ENCODE measurements at places on chromosomes 12 and 14.

- no peak for DNase-seq
These were observed 28.3 kb downstream of the CHGA start for GRCh38 chr14:92951261-92951660.

DNA sequence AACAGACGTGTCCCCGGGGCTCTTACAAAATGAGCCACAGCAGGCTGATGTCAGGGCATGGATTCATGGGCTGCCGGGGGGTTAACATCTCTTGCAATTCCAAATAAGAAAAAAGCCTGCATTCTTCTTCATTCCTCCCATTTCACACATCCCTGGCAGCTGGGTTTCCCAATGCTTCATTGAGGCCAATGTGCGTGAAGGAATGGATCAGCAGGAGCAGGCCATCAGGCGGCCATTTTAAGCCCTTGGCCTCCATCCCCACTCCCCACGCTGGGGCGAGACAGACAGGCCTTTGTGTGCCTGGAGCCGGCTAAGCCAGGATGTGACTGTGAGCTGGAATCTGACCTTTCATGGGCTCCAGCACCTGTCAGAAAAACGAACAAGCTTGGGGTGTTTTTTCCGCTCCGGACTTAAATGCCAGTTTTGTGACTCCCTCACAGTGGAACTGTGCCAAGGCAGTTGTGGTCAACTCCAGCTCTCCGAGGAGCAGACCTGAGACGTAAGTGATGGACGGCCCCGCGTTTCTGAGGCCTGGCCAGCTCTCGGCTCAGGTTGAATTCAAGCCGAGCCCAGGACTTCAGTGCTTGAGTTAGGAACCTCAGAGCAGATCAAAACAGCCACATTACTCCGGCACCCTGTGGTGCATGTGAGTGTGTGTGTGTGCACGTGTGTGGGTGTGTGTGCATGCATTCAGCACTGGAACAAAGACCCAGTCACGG, 133.1 kb downstream of the TMEM30B start:
- DNase-seq = no peak

- DNase-seq = no peak
These were observed 77.7 kb upstream of the MED13L start for GRCh38 chr12:116354950-116355783.

DNA sequence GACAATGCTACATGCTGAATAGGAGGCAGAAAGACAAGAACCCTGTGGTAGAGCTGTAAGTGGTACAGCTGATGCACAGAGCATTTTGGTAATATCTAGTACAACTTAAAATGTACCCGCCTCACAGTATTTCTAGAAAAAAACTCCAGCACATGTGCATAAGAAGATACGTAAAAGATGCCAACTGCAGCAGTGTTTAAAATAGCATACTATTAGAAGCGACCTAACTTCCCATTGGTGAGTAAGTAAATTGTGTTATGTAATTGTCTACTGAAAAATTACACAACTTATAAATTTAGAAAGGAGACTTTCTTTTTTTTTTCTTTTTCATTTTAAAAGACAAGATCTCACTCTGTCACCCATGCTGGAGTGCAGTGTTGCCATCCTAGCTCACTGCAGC, 114.3 kb upstream of the CAND1 start:
- DNase-seq = no peak

- no peak for DNase-seq
These were observed 297.4 kb upstream of the RTL1 start for GRCh38 chr14:101200650-101201516.

- DNase-seq = no peak
These were observed 6.3 kb downstream of the SLC11A2 start for GRCh38 chr12:51019927-51020326.

DNA sequence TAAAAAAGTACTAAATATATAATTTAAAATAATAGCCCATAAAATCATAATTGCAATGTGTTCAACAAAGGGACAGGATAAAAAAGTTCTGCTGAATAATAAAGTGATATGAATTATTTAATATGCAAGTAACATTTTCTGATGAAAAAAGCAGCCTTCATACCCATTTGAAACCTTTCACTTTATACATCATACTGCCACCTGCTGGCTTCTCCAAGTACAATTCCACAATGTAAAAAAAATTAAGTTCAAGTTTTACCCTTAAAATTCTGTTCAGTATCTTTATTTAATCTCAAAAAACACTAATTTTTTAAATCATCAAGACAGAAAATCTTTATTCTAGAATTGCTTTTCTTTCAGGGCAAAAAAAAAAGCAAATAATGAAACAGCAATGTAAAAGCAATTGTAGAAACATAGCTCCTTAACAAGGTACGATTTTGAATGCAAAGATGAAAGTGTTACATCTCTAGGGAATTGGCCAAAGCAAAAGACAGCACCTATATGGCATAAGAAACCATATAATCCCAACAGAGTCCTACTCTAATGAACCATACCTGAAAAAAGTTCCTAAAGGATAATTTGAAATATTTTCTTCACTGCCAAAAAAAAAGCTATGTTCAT, 15.0 kb downstream of the MDM1 start:
- peak; percentile 48 for DNase-seq

DNA sequence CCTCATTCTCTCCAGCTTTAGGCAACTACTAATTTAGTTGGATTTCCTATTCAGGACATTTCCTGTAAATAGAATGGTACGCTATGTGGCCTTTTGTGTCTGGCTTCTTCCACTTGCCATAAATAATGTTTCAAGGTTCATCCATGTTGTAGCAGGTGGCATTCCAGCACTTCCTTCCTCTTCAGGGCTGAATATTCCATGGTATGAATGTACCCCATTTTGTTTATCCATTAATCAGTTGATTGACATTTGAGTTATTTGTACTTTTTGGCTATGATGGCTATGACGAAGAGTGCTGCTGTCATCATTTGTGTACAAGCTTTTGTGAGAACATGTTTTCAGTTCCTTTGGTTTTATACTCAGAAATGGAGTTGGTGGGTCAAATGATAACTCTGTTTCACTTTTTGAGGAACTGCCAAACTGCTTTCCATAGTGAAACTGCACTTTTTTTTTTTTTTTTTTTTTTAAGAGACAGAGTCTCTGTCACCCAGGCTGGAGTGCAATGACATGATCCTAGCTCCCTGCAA, 6.5 kb upstream of the CDK2AP1 start:
- DNase-seq = no peak

DNA sequence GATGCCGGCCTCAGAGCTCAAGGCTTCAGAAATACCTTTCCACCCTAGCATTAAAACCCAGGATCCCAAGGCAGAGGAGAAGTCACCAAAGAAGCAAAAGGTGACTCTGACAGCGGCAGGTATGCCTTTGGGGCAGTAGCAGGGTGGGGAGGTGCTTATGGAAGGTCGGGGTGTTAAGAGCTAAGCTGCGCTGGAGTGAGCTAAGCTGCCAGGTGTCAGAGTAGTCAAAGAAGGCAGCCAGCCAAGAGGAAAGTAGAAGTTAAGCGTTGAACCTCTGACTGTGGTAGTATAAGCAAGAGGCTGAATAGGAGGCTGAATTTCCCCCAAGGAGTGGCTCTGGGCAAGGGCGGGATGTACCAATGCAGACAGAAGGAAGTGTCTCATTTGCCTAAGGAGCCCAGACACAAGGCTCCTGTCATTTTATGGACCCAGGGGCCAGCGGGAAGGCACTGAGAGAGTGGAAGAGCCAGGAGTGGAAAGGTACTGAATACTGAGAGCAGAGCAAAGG, 29.2 kb downstream of the DYRK4 start:
- DNase-seq = no peak

GRCh38 chr12:97939156-97939555, 476.6 kb downstream of the RMST start:
- DNase-seq = no peak

- no peak for DNase-seq
These were observed 186.3 kb upstream of the CLEC14A start for GRCh38 chr14:38442208-38442607.

- DNase-seq = no peak
These were observed 1.5 kb downstream of the KIF21A start for GRCh38 chr12:39441189-39441962.

DNA sequence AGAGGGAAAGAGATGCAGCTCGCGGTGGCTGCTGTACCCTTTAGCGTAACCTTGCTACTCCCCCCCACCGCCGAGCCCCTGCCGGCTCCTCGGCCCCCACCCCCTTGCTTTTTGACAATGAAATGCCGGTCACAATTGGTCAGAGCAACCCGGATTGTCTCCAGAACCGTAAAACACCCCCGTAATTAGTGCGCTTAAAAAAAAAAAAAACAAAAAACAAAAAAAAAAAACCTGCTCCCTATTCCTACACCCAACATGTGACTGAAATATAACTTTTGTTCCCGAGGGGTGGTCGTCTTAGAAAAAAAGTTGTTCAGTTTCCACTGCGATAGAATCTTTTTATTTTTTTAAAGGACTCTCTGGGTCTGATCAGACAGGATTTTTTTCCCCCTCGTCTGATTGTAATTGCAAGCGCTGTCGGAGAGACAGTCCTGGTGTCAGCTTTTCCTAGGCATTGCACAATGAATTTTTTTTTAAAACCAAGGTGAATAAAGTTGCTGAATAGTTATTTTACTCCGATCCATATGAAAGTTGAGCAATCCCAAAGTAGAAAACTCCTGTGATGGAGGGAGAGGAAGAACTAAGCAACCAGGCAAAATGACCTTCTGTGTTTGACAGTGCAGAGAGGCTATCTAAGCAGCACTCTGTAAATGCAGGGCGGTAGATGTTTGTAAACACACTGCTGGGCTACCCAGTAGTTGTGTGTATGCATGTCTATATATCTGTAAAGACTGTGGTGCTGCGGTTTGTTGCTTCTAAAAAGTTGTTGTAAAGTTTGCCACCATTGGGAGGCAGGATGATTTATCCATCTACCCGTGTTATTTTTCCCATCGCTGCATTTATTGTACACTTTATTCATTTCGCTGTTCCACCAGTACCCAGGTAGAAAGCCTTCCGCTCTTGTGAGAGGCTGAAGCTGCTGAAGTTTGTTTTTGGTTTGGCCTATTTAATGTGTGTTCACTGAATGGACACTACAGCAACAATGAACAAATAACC, 1.1 kb downstream of the ETV6 start:
- no peak for DNase-seq

GRCh38 chr12:12327802-12328201, 22.2 kb downstream of the MANSC1 start:
- peak; percentile 64 for DNase-seq
